ENCODE measurements at places on chromosomes 3 and 15.

GRCh38 chr3:54533856-54534255 is 394.0 kb downstream of the LRTM1 start:
- no peak for DNase-seq

GRCh38 chr15:34116620-34117019 is 14.7 kb downstream of the PGBD4 start:
- no peak for DNase-seq

DNA sequence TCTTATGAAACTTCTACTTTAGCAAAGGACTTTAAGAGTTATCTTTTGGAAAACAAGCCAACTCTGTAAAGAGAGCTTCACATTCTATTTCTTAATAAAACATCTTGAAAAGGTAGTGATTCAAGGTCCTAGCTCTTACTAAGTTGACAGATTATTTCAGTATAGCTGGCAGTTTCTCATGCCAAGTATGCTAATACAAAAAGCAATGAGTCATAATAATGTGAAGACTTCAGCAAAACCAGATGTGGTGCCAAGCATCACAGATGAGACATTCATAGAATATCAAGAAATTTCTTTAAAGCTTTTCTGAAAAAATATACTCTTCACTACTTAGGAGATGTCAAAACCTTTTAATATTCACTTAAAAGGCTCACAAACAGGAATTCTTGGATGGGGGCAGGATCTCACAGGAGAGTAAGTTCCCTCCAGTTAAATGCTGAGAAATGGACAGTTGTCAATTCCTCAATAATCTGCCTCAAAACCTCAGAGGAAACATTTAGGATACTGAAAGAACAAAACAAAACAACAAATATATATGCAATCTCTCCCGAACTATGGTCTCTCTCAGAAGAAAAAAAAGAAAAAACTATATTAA is 45.6 kb downstream of the DCBLD2 start:
- DNase-seq = peak; percentile 86

DNA sequence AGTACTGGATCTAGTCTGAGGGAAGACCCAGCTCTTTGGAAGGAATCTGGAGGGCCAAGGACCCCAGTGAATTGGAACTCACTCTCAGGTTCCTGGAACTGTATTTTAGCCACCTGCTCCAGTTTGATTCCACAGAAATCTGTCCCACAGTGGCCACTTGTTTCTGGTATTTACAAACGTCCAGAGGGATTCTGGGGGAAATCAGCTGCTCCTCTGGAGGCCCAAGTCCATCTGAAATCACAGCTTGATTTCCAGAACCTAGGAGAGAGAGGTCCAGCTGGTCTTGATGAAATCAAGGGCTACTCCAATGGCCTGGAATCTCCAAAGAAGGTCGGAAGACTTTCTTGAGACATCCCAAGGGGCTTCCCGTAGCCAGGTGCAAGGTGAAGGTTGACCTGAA is 132.3 kb upstream of the UMPS start:
- no peak for DNase-seq
